ENCODE measurements at places on chromosomes 7 and 10.

DNA sequence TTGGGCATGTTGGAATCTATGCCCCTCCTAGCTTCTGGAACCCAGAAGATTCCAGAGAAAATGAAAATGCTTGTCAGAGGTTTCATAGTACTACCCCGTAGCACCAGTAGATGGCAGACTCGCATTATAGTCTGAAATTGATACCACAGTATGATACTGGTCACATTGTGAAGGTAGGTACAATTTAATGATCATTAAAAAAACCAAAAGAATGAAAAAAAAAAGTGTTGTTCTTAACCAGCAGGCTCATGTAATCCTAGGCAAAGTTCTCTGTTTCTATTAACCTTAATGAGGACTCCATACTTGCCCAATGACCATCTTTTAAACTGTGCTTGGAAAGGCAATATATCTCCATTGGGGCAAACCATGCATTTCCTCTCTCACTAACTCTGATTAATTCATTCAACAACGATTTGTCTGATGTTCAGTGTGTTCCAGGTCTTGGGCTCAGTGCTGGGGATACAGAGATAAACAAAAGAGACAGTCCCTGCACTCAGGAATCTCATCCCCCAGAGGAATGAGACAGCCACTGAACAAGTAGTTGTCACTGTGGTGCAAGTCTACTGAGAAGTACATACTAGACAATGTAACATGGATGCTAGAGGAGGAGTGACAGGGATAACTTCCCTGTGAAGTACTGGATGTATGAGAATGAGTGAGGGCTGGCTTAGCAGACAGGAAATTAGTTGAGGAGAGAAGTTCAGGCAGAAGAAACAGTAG is 223.5 kb upstream of the PHYHIPL start:
- DNase-seq = no peak

DNA sequence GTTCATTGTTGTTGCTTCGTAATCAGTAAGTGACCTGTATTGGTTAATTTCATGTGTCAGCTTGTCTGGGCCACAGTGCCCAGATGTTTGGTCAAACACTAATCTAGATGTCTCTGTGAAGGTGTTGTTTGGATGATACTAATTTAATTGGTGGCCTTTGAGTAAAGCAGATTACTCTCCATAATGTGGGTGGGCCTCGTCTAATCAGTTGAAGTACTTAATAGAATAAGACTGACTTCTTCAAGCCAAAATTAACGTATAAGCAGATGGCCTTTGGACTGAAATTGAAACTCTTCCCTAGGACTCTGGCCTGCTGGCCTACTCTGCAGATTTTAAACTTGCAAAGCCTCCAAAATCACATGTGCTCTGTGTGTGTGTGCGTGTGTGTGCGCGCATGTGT is 245.7 kb downstream of the GFRA1 start:
- no peak for DNase-seq

DNA sequence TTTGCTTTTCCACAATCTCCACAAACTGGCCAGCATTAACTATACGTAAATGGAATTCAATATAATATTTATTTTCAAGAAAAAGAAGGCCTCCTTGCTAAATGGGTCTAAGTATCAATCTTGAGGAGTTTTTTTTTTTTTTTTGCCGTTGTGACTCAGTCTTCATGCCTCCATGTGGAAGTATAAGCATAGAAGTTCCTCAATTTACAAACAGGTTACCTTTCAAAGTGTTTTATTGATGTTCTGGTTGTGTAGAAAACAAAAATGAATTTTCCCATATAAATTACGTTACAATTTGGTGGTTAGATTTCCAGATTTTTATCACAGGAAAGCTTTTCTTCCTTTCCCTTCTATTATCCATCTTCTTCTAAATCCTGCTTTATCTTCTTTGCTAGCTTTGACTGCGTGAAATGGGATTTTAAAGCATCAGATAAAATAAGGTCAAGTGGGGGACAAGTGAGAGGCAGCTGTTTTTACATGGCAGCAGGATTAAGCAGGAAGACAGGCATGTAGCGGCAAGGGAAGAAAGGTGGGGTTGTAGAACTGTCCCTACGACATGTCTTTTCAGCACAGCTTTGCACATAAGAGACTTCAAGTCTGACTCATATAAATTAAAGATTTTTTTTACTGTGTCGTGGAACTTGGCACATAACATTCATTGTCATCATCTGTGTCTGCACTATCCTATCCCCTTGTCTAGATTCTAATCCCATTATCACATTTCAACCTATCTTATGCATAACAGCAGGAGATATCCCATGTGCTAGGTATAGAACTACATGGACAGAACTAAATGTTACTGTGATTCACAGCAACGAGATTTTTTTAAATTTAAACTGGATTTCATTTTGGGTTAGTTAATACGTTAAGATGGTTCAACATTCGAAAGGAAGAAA is 135.3 kb upstream of the FAM3C start:
- no peak for DNase-seq

DNA sequence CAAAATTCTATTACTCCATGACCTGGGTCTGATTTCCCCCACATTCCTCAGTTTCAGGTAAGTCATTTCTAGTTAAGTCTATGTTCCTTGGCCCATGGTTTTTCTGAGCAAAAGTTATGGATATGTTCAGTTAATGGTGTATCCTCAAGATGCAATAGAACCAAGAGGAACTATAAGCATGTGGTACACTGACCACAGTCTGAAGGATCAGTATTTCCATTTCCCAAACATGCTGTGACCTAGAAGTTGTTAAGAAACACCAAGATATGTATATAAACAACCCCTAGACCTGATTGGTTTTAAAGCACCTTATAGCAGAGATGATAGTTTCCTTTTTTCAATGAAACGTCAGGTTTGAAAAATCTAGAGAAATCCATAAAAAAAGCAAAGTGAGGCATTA is 94.2 kb upstream of the ABCB5 start:
- no peak for DNase-seq

DNA sequence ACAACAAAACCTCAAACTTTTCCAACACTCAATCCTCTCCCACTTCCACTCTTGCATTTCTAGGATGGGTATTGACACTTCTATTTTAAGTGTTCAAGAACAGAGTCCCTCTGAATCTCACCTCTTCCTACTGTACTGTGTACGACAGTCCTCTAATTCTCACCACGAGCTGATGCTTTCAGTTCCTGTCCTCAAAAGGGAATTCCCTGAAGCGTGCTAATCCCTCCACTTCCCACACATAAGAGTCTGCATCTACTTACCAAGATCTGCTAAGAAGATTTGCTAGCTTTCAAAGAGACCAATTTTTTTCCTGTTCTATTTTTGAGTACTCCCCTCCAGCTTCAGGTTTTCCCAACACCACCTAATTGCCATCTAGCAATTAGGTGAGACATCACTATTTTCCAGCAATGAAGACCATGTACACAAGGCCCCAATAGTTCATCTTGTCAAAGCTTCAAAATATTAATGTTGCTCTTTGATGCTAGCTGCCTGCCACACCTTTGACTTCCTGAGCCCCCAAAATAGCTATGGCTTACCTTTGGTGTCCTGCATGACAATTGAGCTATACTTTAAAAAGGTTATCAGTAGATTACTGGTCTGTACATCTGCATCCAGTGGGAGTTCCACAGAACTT is 54.4 kb downstream of the ARMH3 start:
- DNase-seq = no peak

GRCh38 chr7:11427686-11428273 is 404.2 kb downstream of the THSD7A start:
- DNase-seq = peak; percentile 34
